ENCODE measurements at places on chromosomes 2 and 18.

DNA sequence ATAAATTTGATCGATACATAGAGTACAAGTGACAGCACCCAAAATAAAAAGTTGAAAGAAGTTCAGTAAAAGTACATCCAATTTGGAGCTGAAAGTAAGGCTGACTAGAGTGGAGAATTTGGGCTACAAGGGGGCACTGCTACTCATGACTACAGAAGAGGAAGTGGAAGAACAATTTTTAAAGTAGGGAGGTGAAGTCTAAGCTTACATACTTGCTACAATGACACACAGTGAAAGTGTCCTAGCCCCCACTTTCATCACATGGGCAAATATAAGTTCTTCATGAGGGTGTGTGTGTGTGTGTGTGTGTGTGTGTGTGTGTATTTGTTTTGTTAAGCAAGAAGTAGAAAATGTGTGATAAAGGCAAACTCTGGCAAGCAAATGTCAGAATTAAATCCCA, 45.7 kb downstream of the MAP3K2 start:
- no peak for DNase-seq

GRCh38 chr2:165933211-165933910, 20.2 kb downstream of the TTC21B start:
- DNase-seq = no peak

DNA sequence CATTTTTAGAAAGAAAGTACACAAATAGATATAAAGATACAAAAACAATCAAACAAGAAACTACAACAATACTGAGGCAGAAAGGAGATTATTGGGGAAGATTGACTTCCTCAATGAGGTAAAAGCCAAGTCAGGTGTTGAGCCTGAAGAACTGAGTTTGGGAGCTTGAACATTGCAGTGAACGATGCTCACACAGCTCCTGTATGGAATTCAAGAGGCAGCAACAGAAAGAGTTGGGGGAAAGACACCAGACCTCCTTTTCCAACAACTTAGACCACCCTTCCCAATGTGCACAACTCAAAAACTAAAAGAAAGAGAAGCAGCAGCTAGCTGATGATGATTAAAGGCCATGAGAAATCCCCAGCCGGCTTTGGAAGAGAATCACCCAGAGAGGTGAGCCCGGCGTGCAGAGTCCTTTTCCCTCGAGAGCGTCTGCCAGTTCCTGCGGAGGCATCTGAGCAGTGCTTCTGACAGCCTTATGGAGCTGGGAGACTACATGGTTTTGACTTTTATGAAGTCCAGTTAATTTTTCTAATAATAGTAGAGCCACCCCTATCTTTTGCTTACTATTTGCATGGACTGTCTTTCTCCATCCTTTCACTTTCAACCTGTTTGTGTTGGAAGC, 106.9 kb upstream of the RFX8 start:
- no peak for DNase-seq

- DNase-seq = no peak
Measured at GRCh38 chr18:70039186-70039585, 91.5 kb upstream of the CD226 start.

- no peak for DNase-seq
Measured at GRCh38 chr2:7933672-7934071, 748.2 kb upstream of the ID2 start.

GRCh38 chr2:215540658-215541057, 104.8 kb upstream of the FN1 start:
- peak; percentile 90 for DNase-seq

DNA sequence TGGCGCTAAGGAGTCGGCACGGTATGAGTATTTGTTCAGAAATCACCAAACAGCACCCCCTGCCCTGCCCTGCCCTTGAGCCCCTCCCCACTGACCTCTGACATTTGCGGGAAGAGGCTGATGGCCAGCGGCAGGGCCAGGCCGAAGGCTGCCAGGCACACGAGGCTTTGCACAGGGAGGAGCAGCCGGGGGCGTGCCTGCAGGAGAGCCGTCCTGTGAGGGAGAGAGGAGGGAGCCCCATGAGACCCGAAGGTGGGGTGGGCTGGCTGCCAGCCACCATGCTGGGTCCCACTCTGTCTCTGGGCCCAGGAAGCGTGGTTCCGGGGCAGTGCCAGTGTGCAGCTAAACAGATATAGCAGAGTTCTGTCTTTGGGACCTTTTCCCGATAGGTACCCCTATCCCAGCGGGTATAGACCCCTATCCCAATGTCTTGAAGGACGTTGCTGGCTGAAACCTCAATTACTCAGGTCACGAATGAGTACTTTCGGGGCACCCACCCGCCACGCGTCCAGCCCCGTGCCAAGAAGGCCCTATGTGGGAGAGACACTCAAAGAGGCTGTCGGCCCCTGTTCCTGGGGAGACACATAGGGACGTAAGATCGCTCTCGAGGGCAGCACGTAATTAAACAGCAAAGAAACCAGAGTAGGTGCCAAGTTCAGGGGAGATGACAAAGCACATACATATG, 43.9 kb downstream of the EMX1 start:
- no peak for DNase-seq

GRCh38 chr2:172702451-172702850, 33.2 kb upstream of the RAPGEF4 start:
- no peak for DNase-seq

DNA sequence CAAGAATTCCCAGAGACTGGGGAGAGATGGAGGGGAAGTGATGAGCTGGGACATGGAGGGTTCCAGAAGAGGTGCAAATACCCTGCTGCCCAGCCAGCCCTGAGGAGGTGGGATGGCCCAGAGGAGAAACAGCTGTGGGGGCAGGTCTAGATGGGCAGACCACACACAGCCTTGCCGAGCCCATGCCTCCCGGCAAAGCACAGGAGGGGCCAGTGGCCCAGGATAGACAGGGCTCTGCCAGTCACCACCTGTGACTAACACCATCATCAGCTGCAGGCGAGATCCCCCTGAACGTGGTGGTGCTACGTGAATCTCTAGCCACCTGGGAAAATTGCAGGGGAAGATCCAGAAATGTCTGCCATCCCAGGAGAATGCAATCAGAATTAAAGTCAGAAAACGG, 39.4 kb downstream of the SCTR start:
- no peak for DNase-seq

DNA sequence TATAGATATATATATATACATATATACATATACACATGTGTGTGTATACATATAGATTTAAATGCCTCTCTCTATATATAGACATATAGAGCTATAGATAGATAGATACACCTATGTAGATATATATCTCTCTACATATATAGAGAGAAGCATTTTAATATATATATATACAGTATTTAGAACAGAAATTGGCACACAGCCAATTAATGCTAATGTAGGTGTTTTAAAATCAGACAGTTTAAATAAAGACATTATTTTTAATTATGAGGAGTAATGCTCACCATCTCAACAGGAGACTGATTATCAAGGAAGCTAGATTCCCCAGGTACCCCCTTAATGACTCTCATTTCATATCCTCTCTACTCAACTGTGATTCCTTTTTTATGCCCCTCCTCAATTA, 170.7 kb upstream of the CRIM1 start:
- no peak for DNase-seq

DNA sequence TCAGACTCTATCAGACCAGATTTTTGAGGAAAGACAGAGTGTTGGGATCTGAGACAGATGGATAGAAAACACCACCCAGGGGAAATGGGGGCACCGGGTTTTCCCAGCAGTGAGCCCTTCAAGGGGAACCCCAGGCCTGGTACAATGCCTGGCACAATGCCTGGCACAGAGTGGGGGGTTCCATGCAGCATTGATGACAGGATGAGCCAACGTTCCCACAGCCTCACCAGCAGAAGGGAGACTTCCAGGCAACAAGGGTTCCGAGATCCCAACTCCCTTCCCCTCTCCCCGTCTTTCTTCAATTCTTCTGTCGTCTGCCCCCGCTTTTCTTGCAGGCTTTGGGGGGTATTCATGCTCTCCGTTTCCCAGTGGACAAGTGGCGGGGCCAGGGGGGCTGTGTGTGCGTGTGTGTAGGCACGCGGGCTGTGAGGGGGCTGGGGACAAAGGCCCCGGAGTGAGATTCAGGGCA, 132.1 kb upstream of the HAAO start:
- DNase-seq = peak; percentile 41

- DNase-seq = peak; percentile 16
Measured at GRCh38 chr2:178328037-178328436, 122.9 kb downstream of the PRKRA start.

DNA sequence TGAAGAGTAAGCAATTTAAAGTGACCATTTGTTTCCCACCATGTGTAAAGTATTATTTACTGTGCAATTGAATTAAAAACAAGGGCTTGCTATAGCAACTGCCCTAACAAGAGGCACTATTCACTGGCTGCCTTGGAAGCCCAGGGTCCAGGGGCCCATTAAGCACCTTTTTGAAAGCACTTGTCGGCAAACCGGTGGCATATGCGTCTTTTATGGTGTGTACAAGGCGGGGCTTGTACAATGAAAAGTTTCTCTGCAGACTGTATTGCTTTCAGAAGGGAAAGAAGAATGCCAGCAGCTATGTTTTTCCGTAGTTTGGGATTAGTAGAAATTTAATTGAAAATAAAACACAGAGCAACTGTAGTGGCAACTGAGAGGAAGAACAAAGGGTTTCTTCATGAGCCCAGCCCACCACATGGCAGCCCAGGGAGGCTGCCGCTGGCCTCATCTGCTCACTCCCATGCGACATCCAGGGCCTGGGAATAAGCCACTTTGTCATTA, 279.5 kb upstream of the PARD3B start:
- no peak for DNase-seq

DNA sequence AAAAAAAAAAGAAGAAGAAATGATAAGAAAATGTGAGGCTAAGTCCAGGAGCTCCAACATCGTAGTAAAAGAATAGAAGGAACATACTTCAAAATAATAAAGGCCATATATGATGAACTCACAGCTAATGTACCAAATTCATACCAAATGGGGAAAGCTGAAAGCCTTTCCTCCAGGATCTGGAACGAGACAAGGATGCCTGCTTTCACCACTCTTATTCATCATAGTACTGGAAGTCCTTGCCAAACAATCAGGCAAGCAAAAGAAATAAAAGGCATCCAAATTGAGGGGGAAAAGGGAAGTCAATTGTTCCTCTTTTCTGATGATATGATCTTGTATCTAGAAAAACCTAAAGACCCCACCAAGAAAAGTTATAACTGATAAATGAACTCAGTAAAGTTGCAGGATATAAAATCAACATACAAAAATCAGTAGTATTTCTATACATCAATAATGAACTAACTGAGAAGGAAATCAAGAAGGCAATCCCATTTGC, 170.6 kb downstream of the METTL4 start:
- peak; percentile 10 for DNase-seq

DNA sequence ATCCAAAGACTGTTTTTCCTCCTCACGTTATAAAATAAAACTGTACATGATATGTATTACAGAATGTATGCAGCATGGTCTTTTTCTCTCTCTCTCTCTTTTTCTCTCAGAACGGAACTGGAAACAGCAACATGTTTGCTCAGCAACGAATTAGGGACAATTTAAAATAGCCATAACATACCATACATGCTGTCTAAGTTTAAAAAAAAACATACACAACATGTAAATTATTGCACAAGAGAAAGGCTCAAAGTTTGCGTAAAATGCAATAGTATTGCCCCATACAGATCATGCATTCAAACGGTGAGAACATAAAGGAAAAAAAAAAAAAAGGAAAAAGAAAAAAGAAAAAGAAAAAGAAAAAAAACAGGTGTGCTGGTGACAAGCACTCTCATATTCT, 93.6 kb downstream of the BCL11A start:
- DNase-seq = no peak

- DNase-seq = peak; percentile 86
Measured at GRCh38 chr18:8982416-8983183, 119.9 kb upstream of the NDUFV2 start.

- DNase-seq = no peak
Measured at GRCh38 chr2:44938287-44939105, 3.0 kb upstream of the SIX3 start.

GRCh38 chr2:165792104-165792454, 2.0 kb downstream of the GALNT3 start:
- no peak for DNase-seq

DNA sequence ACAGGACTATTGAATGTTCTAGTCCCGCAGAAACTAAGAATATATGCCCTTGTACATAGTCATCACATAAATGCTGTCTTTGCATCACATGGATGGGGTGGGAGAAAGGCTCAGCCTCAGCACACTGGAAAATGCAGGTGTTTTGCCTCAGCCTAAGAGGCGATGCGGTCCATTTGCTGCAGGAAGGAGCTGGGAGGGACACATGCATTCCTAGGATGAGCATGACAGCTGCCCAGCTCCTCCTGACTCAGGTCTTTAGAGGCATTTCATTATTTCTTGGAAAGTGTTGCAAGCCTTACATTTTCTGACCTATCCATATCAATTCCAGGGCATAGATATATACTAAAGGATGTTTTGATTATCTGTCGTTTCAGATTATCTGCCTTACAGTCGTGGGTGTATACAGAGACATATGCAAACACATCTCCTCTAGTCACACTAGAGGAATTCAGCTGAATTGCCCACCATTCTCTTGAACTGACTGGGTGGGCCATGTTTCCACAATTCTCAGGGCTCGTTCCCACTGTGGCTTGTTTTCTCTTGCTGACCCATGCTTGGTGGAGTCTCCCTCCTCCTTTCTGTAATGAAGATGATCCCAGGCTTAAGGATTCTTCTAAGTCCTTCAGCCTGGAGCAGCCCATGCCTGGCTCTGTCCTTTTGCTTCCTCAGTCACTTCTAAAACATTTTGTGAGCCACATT, 156.9 kb downstream of the SETBP1 start:
- no peak for DNase-seq

- no peak for DNase-seq
Measured at GRCh38 chr2:168697668-168698121, 104.7 kb upstream of the NOSTRIN start.

DNA sequence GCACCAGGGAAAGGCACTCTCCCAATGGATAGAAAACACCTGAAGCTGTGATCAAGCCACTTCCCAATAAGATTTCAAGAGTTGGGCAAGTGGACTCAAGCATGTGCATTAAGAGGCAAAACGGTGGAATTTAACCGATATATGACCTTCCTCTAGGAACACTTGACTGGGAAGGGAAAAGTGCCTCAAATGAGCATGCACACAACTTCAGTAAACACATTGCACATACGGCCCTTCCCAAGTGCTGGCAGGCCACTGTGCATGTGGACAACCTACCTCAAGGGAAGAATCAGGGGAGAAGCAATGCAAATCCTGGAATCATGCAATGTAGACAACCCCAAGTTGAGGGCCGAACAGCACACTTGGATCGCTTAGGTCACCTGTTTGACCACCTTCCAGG, 23.9 kb upstream of the SH3RF3 start:
- no peak for DNase-seq

DNA sequence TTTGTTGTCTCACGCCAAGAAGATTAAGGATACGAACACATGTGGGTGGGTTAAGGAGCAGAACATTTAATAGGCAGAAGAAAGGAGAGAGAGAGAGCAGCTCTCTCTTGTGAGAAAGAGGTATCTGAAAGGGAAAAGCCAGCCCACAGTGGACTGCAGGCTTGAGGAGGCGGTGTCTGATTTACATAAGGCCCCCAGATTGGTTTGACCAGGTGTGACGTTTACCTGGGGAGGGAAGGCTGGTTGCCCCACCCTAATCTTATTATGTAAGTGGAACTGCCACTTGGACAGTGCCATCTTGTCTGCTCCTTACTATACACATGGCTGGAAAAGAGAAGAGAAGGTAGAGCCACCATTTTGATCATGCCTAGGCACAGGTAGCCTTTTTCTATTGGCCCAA, 189.2 kb downstream of the NCK2 start:
- DNase-seq = no peak

GRCh38 chr2:23593752-23594459, 208.9 kb downstream of the KLHL29 start:
- DNase-seq = no peak

Data from fibroblast of gingiva (primary cell).